ENCODE measurements at places on chromosomes 3 and 15. TPM values are rescaled to one million over a fixed set of nuclear protein-coding genes. Genes with fewer than 3 reads are reported as not detected.

- DNase-seq: no peak
These were observed 47.3 kb downstream of the ITGB5 start for GRCh38 chr3:124839896-124840295.

GRCh38 chr15:43527016-43527801 lies 9.8 kb downstream of the MAP1A start:
- DNase-seq: no peak

GRCh38 chr3:156816091-156816793 lies 9.9 kb upstream of the LEKR1 start:
- peak; percentile 79 for DNase-seq

DNA sequence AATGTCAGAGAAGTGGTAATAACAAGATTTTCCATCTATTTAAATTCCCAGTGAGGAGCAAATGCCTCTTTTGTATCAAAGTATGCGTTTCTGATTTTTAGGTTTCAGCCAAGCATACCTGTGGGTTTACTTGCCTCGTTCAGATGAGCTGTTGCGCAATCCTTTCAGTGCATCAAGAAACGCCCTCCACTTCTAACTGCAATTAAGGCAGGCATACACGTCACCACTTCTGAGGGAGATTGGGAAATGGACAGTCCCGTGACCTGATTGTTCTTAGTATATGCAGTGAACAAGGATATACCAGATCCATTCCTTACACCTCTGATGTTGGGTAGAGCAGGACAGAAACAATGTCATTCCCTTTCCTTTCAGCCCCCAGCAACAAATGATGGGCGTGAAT lies 219.0 kb downstream of the ITPR1 start:
- no peak for DNase-seq

Gene STRA6
- 31.9 TPM for polyA plus RNA-seq

Gene GOLGA6B
- not detected for polyA plus RNA-seq

Gene TAGLN3
- 5.7 TPM for polyA plus RNA-seq

DNA sequence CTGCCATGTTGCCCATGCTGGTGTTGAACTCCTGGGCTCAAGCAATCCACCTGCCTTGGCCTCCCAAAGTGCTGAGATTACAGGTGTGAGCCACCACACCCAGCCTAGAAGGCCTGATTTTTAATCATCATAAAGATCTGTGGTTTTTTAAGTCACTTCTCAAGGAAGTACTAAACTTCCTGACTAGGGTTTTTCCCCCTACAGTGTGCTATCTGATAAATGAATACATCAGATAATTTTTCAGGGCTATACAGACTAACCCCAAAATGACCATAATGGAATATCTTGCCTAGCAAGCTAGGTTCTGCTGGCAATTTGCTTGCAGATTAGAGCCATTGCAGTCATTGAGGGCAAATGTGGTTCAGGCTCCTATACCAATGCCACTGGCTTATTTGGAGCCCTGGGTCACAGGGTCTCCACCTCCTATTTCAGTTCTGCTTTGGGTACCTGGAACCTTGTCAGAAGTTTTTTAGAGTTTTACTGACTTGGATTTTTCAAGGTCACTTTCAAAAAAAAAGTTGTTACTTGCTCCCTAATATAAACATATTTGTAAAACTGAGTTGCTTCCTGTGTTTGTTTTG lies 80.8 kb downstream of the SLC49A4 start:
- DNase-seq: no peak

- DNase-seq: no peak
These were observed 20.4 kb upstream of the EXOG start for GRCh38 chr3:38475716-38476115.

Gene SEMA3F
- polyA plus RNA-seq: 36.7 TPM

- no peak for DNase-seq
These were observed 209.9 kb upstream of the RGMA start for GRCh38 chr15:93298901-93299300.

GRCh38 chr3:46472736-46473135 lies 8.0 kb upstream of the LTF start:
- DNase-seq: no peak

GRCh38 chr3:170007031-170007663 lies 30.6 kb upstream of the GPR160 start:
- DNase-seq: no peak

- no peak for DNase-seq
These were observed 22.2 kb downstream of the SCN11A start for GRCh38 chr3:39029556-39029955.

DNA sequence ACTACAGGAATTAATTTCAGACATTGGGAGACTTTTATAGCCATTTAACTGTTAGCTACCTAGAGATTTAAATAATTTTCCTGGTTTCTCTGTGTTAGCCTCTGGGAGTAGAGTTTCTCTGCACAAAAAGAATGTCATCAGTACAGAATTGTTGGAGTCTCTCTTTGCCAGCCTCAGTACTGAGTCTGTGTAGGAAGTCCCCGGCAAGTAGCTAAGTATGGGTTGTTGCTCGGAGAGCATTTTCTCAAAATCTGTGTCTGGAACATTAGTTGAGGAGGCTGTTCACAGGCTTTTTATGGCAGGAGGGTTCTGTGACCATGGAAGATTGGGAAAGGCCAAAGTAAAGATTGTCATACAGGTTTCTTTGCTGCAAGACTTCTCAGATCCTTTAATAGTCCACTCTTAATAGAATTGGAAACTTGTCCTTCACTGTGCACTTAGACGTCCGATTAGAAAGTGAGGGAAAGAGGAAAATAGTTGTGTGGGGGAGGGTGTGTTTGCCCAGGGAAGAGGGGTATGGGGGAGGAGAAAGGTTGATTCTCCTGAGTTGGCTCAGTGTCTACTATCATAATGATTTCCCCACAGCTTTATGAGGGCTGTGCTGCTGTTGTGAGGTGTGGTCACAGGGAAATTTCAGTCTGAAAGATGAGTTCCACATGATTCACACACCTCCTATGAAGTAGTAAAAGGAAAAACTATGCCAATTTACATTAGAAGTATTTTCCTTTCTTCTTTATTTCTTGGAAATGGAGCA lies 207.1 kb downstream of the PTPRG start:
- no peak for DNase-seq

GRCh38 chr15:46778876-46779275 lies 938.4 kb upstream of the SEMA6D start:
- DNase-seq: no peak

Gene IFT80
- polyA plus RNA-seq: 17.5 TPM

DNA sequence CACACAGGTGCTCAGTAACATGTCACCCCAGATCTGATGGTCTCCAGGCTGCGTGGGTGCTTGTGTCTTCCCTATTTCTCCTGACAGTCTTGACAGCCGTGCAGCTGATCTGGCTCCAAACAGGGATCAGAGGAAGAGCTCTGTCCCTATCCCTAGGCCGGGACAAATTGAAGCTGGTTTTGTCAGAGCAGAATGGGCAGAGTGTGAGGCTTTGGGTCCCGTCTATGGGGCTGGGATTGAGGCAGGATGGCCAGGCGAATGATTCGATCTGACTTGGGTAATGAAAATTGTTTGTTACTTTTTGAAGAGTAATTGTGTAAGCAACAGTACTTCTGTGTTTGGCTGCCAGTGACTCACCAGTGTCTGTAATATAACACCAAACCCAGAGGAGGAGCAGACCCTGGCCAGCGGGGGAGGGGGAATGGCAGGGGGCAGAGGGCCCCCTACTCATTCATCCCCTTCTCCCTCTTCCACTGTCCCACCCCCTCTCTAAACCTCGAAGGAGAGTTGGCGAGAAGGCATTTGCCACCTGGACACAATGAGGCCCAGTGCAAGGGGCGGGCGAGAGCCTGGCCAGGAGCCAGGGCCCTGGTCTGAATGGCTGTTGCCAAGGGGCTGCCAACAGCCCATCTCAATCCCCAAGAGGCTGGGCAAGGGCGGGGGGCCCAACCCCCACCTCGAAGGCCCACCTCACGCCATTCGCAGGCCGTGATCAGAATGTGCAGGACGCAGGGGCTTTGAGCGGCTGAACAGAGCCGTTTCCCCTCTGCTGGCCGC lies 4.9 kb upstream of the MAGEF1 start:
- DNase-seq: peak; percentile 90

- no peak for DNase-seq
These were observed 132.6 kb downstream of the RAB11A start for GRCh38 chr15:66001717-66002426.

Gene LIPC
- 21.6 TPM for polyA plus RNA-seq

GRCh38 chr3:66889750-66890494 lies 108.2 kb upstream of the KBTBD8 start:
- DNase-seq: no peak

DNA sequence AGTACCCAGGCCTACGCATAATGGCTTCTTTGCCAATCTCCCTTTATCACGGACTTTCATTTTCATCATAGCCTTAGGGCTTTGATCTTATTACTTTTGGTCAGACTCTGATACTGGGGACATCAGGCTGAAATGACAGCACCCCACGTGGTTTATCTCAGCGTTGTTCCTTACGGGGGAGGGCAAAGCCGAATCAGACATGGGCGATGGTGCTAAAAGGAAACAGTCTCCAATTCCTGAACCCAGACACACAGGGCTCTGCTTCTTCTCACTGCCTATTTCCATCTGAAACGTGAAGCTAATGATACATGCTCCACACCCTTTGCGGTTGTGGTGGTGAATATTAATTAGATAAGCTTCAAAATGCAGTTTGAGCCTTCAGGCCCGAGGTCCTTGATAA lies 59.4 kb upstream of the CD47 start:
- DNase-seq: no peak

- DNase-seq: peak; percentile 52
These were observed 67.0 kb upstream of the SLC25A26 start for GRCh38 chr3:66153481-66154443.

DNA sequence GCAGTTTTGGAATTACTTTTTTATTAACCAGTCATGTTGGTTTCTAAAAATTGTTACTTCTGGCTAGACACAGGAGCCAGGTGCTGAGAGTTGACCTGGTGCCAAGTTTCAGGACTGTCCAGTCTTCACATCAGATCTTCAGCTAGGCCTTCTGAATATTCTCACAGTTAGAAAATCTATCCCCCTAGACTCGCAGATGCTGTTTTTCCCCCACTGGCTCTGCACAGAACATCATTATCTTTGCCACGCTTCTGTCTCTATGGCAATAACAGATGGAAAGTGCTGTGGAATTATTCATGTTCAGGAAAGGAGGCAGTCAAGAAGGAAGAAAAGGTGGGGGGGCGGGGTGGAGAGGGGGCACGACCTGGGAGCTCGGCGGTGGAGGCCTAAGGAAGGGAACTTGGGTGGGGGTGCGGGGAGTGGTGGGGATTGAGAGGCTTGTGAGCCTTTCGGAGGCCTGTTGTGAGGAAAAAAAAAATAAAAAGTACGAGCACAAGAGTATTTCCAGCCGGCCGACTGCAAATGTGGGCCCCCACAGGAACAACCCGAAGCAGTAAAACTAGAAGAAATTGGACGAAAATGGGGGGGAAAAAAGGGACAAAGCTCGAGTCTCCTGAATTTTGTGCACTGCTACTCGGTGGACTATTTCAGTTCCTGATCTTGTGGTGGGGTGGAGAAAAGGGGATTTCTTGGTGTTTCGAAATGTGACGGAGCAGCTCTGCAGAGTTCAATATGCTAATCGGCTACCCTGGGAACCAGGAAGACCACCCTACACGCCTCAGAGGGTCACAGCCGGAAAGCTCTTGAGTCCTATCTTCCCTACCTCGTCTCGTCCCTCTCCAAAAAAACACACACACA lies 1.5 kb upstream of the SKIL start:
- peak; percentile 85 for DNase-seq
